ENCODE measurements at places on chromosomes 2 and 18.
A peak's percentile ranks its signal among the peaks of the same experiment; 100 is the strongest.

- no peak for DNase-seq
These were observed 257.8 kb upstream of the DCC start for GRCh38 chr18:52082246-52082645.

GRCh38 chr2:155599834-155600233 lies 732.7 kb downstream of the NR4A2 start:
- DNase-seq, result no peak

DNA sequence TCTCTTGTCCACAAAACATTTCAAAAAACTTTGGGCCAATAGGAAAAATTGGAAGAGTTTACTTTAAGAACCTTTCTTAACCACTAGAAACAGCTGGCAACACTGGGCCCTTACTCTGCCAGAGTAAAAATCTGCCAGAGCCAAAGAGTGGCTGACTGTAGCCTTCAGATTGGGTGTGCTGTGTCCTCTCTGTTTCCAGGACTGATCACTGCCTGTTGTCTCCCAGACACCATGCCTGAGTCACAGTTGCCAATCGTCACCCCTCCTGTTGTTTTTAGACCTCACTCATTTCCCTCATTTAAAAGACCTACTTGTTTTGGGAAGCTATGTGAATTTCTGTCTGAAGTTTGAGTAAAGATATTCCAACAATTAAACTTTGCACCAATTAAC lies 159.1 kb downstream of the PPP1R1C start:
- DNase-seq, result no peak

DNA sequence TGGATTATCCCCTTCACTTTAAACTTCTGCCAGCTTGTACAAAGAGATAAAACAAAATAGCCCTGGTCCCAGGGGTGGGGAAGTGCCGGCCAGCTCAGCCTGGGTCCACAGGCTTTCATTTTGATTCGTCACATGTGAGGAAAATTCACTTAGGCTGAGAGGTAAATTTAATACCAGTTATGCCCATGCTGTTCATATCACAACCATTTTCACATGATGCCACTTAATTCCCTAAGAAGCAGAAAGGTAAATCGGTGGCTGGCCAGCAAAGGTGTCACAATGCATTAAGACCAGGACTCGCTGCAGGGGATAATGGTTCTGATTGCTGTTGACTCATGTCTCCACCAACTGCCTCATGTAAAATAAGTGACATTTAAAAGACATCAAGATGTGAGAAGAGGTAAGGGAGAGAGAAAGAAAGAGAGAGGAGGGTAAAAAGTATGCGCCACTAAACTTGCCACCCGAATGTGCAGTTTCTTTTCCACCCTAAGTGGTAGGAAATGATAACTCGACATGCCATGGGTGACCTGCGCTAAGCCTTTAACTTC lies 261.0 kb upstream of the SIX3 start:
- DNase-seq, result no peak

- DNase-seq, result no peak
These were observed 219.2 kb upstream of the RGPD4 start for GRCh38 chr2:107607473-107607872.

DNA sequence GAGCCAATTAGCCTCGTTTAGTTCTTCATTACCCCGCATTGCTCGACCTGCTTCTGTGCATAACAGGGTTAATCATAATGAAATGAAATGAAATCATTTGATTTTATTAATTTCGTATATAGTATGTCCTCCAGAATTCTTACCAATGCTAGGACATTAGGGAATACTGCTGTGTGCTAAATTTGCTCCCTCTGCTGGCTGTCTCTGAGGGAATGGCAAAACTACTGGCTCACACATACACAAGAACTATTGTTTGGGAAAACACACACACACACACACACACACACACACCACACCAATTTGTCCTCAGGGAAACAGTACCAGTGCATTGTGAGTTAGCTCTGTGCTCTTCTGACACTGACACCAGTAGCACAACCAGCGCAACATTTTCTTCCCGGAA lies 273.3 kb upstream of the TCF4 start:
- no peak for DNase-seq

- DNase-seq, result no peak
These were observed 281.3 kb downstream of the ZNF804A start for GRCh38 chr2:184879671-184880070.

- DNase-seq, result no peak
These were observed 5.9 kb upstream of the SLC8A1 start for GRCh38 chr2:40457837-40458236.

DNA sequence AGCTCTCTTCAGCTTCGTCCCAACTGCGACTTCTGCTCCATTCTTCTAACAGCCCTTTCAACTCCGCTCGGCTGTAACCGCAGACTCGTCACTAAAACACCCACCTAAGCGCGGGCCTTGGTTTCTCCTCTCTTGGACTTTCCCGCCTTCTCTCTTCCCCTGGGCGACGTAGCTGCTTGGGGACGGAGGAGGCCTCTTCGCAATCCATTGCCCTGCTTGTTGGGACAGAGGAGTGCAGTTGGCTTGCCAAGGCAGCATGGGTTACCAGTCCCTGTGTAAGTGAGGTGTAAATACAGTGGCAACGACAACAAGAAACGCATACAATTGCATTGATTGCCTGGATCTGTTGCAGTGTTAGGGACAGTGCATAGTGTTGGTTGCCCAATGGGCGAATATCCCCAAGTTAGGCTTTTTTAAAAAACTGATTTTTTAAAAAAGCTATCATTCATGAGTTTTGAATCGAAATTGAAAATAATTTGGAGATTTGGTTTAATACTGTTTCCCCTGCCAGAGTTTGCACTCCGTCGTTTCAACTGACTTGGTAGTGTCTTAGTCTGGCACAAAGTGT lies 484 bp upstream of the DARS1 start:
- DNase-seq, result peak; percentile 81

GRCh38 chr2:72929010-72929409 lies 11.7 kb downstream of the EMX1 start:
- no peak for DNase-seq

DNA sequence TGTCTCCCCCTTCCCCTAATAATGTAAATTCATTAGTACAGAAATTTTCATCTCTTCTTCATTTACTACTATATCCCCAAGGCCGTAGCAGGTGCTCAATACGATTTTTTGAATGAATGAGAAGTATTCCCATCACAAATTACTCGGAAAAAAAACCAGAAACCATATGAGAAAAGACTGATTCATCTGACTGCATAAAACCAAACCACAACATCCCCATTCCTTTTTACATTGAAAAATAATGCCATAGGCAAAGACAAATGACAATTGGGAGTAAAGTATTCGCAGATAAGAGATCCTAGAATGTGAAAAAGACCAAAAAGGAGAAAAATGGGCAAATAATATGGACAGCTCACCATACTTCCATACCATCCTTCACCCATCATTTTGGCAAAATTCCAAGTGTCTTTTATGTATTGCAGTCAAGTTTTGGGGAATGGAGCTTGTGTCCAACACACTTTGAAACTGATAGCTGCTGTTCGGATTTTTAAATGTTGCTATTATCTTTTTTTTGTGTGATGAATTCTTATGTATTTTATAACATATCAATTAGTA lies 1.5 kb downstream of the ZC3H8 start:
- no peak for DNase-seq

DNA sequence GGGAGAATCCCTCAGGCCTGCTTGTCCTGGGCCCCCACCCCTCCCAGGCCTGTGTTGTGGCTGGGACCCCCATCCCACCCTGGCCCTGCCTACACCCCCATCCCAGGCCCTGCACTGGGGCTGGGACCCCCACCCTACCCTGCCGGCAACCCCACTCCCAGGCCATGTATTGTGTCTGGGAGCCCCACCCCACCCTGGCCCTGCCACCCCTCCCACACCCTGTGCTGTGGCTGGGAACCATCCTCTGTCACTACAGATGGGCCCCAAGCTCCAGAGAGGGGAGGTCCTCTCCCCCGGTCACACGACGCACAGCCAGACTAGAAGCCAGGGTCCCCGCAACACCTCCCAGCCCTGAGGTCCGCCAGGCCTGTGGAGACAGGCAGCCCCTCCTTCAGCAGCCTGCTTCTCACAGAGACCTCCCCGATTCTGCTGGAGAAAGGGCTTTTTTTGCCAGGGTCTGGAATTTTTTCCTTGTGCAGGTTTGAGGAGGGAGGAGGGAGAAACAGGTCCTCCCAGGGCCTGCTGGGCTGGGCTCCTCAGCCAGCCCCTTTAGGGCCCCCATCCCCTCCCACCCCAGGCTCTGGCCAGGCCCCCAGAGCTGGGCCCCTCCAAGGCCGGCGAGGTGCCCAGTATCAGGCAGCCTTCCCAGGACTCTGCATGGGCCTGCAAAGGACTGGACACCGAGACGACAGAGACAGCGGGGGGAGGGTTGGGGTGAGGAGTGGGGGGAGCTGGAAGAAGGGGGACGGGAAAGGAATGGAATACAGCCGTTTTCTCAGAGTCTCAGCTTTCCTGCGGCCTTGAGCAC lies 28.0 kb downstream of the KIF1A start:
- DNase-seq, result no peak

- DNase-seq, result no peak
These were observed 434.9 kb downstream of the DSEL start for GRCh38 chr18:67081482-67082211.

DNA sequence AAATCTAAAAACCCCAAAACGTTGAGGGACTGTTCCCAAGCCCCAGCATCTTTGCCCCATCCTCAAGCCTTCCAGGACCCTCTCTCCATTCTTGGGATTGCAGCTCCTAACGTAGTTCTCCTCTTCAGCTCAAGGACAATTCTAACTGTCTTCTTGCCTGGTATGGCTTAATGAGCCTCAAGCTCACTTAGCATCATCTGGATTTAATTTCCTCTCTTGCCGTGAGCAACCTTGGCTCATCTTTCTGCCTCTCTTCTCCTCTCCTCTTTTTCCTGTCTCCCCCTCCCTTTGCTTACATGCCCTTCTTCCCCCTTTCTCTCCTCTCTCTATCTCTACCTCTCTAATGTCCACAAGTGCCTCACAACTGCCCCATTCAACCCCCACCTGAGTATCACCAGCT lies 44.2 kb downstream of the TACR1 start:
- DNase-seq, result no peak

DNA sequence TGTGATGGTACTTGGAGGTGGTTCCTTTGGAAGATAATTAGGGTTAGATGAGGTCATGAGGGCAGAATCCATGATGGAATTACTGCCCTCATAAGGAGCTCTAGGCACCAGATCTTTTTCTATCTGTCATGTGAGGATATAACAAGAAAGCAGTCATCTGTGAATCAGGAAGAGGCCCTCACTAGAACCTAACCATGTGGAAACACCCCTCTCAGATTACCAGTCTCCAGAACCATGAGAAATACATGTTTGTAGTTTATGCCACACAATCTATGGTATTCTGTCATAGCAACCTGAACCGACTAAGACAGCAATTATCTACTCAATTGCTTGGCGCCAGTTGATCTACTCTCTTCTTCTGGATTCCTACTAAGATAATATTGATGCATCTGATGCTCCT lies 2.4 kb upstream of the SERPINB10 start:
- DNase-seq, result no peak

GRCh38 chr18:32877371-32877770 lies 104.5 kb upstream of the KLHL14 start:
- no peak for DNase-seq

- DNase-seq, result no peak
These were observed 31.7 kb upstream of the ARL4C start for GRCh38 chr2:234528410-234529148.

GRCh38 chr2:187453078-187453641 lies 5.1 kb upstream of the CALCRL start:
- DNase-seq, result no peak

DNA sequence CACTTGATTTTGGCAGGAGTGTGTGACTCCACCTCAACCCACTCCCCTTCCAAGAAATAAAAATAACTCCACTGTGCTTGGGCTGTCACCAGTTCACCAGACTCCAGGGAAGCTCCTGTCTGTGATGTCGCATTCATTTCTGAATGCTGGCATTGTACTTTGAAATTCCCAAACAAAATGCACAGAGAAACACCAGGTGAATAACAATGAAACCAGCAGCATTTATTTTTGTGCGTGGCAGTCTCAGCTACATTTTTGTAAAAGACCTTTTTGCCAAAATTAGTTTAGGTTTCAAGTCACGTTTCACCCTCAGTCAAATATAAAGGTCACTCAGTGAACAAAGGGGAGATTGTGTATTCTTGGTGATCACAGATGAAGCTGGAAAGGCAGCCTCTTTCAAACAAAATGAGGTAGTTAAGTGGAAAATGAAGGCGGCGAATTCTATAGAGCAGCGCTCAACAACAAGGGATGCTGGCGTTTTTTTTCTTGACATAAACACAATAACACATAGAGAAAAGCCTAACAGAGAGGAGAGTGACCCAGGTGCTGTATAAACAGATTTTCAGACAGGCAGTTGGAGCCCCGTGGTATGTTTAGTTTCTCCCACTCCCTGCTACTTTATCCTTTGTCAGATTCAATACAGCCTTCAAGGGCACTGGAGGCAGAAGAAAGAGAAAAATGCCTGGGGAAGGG lies 210.3 kb upstream of the GCFC2 start:
- DNase-seq, result no peak

GRCh38 chr2:200278694-200279316 lies 27.7 kb upstream of the SPATS2L start:
- DNase-seq, result no peak

- DNase-seq, result no peak
These were observed 98.1 kb downstream of the SP3 start for GRCh38 chr2:173866874-173867618.

DNA sequence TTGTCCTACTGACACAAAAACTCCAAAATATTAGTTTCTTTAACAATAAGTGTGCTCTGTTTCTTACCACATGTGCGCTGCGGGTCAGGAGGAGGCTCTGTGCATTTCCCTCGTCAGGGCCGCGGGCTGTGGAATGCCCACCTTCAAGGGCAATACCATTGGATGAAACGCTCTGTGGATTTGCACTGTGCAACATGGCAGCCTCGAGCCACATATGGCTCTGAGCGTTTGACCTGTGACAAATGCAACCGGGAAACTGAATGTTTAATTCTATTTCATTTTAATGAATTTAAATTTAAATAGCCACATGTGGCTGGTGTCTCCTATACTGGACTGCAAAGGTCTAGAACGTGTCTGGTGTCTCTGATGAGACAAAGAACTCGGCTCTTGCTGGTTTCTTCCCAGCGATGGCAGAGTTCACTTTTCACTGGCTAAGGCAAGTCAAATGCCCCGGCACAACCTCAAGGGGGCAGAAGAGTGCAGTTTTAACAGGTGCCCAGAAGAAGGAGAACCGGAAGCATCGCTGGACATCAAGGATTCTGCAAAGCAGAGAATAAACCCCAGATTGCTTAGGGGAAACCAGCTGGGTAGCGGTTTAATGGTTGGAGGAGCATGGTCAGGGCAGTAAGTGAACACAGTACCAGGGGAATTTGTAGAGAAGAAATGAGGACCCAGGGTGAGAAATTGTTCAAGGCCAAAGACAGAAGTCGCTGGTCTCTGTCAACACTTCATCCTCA lies 37.0 kb upstream of the TMEM18 start:
- peak; percentile 20 for DNase-seq

- DNase-seq, result no peak
These were observed 6.4 kb downstream of the PDK1 start for GRCh38 chr2:172562298-172562697.

DNA sequence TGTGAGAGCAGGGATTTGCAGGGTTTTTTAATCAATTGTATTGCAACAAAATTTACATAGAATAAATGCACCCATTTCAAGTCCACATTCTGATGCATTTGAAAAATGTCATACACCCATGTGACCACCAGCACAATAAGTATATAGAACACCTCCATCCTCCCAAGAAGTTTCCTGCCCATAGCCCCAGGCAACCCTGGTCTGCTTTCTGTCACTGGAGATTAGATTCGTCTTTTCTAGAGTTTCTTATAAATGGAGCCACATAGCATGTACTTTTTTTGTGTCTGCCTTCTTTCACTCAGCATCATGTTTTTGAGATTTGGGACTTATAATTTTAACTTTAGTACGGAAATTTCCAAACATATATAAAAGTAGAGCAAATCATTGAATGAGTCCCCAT lies 127.2 kb upstream of the EPAS1 start:
- DNase-seq, result no peak
